Breast epithelium (tissue), 4 donors: ENCODE measurements at places on chromosomes 16 and 17. TPM values are rescaled to one million over a fixed set of nuclear protein-coding genes. Genes with fewer than 3 reads are reported as not detected.

The CES2 gene
- 33.1 TPM for total RNA-seq

The CNGB1 gene
- not detected for total RNA-seq

The CES1 gene
- 22.0 TPM for total RNA-seq

The TIMM22 gene
- 10.1 TPM for total RNA-seq

The CDRT15 gene
- total RNA-seq, result not detected

The QRICH2 gene
- 4.3 TPM for total RNA-seq

The TRPV3 gene
- total RNA-seq, result 1.0 TPM

The ZFP3 gene
- total RNA-seq, result 3.7 TPM

The KRT31 gene
- total RNA-seq, result not detected

The GAS7 gene
- total RNA-seq, result 33.4 TPM

The TEX19 gene
- total RNA-seq, result not detected

The KRTAP9-4 gene
- total RNA-seq, result not detected

The SCNN1G gene
- total RNA-seq, result 2.0 TPM

The COQ9 gene
- 40.7 TPM for total RNA-seq

The RAMP2 gene
- 29.5 TPM for total RNA-seq

The RHBDF1 gene
- 43.3 TPM for total RNA-seq

The HSD11B2 gene
- total RNA-seq, result 66.9 TPM

The SLFN12L gene
- total RNA-seq, result 3.3 TPM

The KRTAP1-1 gene
- total RNA-seq, result not detected

The LPO gene
- total RNA-seq, result not detected

The GLIS2 gene
- 3.9 TPM for total RNA-seq

The INCA1 gene
- 0.66 TPM for total RNA-seq

The IGF2BP1 gene
- not detected for total RNA-seq

The CFAP97D1 gene
- total RNA-seq, result 0.16 TPM

The CLTC gene
- 199 TPM for total RNA-seq

The STAT5A gene
- 363 TPM for total RNA-seq

The SDR42E1 gene
- 0.16 TPM for total RNA-seq

The HASPIN gene
- 0.33 TPM for total RNA-seq

The ST6GALNAC1 gene
- 1.3 TPM for total RNA-seq

The MMP2 gene
- 1,485 TPM for total RNA-seq

The ZDHHC1 gene
- 19.3 TPM for total RNA-seq

The KRTAP4-9 gene
- not detected for total RNA-seq

The GPR142 gene
- not detected for total RNA-seq

The RANBP10 gene
- total RNA-seq, result 7.7 TPM

The GAA gene
- total RNA-seq, result 56.5 TPM
